EH (cell line): ENCODE measurements at places on chromosomes 2 and 18.

- DNase-seq = peak; percentile 64
Measured at GRCh38 chr2:120930864-120931263, 195.2 kb downstream of the GLI2 start.

GRCh38 chr2:142930835-142931398, 53.5 kb downstream of the KYNU start:
- DNase-seq = no peak

DNA sequence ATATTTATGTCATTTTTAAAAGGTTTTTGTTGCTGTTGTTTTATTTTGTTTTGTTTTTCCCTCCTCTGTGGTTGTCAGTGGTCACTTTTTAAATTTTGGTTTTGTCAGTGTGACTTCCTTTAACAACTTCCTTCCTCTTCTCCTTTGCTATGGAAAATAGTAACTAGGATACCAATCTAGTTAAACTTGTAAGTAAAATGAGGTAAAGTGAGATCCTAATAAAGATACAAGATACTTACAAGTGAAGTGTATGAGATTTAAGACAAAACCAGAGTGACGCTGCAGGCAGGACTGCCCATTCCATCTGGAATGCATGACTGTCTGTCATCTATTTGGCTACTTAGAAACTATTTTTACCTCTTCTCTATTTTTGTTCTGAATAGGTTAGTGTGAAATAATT, 30.6 kb upstream of the CREB1 start:
- peak; percentile 76 for DNase-seq

- no peak for DNase-seq
Measured at GRCh38 chr18:55433648-55434047, 154.3 kb downstream of the TCF4 start.

DNA sequence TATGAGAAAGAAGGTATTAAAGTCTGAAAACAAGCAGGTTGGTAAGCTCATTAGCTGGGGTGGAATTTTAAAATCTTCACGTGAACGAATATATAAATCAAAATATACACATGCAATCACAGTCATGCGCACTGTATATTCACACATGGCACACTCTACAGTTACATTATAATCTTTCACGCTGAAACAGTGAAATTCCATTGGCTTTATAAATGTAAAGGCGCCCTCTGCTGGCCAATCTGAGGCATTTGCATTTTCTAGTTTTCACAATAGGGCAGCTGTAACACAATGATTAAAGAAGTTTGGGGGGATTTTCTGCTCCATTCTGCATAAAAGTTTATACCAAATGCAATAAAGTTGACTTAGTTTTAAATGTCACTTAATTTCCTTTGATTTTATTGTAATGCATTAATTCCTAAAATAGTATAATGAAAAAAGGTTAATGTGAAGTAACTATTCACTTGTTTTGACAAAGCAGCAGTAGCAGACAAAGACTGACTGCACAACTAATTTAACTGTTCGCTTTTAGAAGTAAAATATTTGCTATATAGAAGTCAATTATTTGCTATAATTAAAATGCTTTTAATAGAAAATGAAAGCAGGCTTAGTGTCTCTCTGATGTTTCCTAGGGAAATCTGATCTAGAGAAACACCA, 17.2 kb downstream of the IFIH1 start:
- peak; percentile 75 for DNase-seq

GRCh38 chr2:180983468-180984242, 3.2 kb downstream of the UBE2E3 start:
- DNase-seq = peak; percentile 64

GRCh38 chr2:216210701-216211540, 101.8 kb downstream of the XRCC5 start:
- peak; percentile 54 for DNase-seq

GRCh38 chr2:142310530-142310929, 179.7 kb upstream of the LRP1B start:
- DNase-seq = no peak

DNA sequence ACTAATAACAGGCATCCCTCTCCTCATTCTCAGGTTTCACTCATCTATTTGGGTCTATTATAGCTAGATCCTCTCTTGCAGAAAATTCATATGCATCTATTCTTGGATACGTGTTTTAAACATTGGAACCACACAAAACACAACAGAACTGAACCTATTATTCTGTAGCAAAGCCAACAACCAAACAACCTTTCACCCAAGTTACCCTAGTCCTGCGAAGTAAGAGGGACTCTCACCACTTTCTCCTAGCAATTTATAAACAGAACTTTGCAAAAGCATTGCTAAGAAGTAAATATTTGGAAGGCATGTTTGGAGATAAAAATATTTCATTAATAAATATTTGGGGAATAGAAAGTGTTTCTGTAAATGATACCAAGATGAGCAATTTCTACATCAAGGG, 20.4 kb upstream of the SH3BP4 start:
- DNase-seq = no peak

GRCh38 chr2:196480653-196481323, 158.7 kb upstream of the CCDC150 start:
- peak; percentile 52 for DNase-seq

DNA sequence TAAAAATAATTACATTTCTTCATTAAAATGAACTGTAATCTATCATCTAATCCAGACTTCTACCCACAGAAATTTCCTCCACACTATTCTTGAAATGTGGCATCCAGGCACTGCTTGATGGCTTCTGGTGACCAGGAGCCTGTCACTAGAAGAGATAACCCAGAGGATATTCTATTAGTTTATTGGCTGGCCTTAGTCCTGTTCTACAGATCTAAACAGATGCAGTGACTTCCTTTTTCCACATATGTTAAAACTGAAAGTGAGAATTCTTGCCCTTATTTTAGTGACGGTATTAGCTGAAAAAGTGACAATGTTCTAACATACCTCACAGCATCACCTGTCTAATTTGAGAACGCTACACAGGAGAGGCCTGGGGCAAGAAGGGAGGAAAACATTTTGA, 775.4 kb downstream of the TSN start:
- DNase-seq = no peak

- DNase-seq = peak; percentile 99
Measured at GRCh38 chr18:49052891-49053644, 102.3 kb upstream of the SMAD7 start.

- peak; percentile 68 for DNase-seq
Measured at GRCh38 chr2:111702119-111702803, 181.7 kb downstream of the ANAPC1 start.

GRCh38 chr2:33350632-33351031, 125.8 kb upstream of the RASGRP3 start:
- no peak for DNase-seq

GRCh38 chr2:217848351-217848957, 154.3 kb downstream of the TNS1 start:
- DNase-seq = no peak

- no peak for DNase-seq
Measured at GRCh38 chr2:236856848-236857235, 228.8 kb upstream of the COPS8 start.

GRCh38 chr18:34358923-34359322, 134.2 kb upstream of the NOL4 start:
- DNase-seq = no peak

DNA sequence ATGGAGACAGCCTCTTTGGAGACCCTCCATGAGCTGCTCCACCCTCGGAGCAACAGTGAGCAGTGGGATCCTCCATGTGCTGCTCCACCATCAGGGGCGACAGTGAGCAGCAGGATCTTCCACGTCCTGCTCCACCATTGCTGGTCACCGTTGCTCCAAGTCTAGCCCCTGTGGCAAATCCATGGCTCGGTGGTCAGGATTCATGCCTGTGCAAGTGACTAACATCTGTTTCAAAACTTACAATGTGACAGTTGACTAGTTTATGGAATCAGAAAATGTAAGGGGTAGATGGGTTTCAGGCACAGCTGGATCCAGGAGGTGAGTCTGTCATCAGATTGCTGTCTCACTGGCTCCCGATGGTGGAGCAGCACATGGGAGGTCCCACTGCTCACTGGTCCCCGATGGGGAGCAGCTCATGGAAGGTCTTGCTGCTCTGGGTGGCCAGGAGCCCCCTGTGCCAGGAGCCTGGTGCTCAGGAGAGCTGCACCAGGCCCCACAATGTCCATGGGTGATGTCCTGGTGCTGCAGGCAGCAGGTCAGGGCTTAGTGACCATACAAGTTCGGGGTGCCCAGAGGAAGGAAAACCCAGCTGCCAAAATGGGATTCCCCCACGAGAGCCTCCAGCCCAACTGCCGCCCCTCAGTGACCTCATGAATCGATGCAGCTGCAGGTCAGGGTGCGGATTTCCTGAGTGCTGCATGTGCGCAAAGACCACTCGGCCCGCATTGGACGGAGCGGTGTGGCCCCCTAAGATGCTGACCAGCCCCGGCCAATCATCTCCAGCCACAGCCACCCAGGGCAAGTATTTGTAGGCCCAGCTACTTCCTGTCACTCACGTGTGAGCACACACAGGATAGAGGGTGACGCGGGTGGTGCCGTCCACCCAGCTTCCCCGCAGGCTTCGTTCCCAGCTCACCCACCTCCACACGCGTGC, 116.5 kb upstream of the OTOS start:
- DNase-seq = no peak

- DNase-seq = no peak
Measured at GRCh38 chr2:170368370-170368769, 190.4 kb downstream of the MYO3B start.

GRCh38 chr2:196389670-196390069, 218.3 kb upstream of the STK17B start:
- DNase-seq = peak; percentile 10

- peak; percentile 90 for DNase-seq
Measured at GRCh38 chr2:223093436-223094241, 41.6 kb downstream of the KCNE4 start.

GRCh38 chr2:170917957-170918356, 11.1 kb upstream of the GORASP2 start:
- no peak for DNase-seq

GRCh38 chr2:105791229-105791628, 46.5 kb downstream of the NCK2 start:
- no peak for DNase-seq

DNA sequence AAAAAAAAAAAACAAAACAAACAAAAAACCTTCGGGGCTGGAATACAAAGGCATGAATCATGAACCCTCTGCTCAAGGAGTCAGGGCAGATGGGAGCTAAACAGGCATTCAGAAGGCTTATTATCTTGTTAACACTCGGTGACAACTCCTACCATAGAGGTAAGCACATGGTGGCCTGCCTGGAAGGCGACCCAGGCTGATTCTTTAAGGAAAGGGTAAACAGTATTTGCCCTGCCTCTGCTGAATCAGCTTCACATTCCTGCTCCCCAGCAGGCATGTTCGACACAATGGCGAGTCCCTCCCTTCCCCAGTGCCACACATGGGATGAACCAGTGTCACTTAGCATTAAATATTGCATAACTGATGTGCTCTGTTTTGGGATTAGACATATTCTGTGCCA, 191.9 kb downstream of the ARL4C start:
- peak; percentile 46 for DNase-seq

DNA sequence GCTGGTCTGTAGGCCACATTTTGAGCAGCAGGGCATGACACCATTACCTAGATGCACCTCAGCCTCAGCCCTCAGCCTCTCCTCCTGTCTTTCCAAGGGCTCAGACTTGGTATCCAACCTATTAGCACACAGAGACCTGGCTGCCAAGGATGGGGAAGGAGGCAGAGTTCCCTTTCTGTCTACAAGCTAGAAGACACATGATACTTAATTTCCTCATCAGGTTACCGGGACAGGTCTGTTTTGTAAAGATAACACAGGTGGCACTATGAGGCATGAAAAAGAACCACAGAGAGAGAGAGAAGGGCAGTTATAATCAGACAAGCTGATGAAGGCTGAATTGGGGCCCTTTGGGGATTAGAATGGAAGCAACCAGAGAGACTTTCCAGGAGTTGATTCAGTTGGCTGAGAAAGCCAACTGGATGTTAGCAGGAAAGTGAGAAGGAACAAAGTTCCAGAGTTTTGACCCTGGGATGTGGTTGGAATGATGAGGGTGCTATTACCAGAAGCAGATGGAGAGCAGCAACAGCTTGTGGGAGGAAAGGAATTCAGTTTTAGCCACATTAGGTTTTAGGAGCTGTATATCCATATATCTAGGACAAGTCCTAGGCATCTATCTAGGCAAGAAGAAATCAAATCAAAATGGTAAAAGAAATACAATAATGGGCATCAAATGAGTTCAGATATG, 46.0 kb upstream of the RMND5A start:
- no peak for DNase-seq

GRCh38 chr2:62439425-62439824, 66.6 kb downstream of the TMEM17 start:
- DNase-seq = no peak

DNA sequence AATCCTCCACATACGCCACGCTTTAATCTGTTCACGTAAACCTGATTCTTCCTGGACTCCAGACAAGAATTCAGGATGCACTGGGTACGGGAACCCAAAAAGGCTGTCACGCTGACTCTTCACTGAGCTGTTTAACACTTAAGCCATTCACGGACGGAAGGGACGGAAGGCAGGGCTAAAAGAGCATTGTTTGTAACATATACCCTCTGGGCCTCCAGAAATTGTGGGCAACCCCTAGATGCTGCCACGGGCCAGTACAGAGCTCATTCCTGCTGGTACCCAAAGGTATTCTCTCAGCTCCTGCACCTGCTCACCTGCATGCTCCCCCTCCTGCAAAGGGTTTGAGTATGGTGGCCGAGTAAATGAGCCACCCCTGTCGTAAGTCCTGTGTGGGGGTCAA, 45.6 kb upstream of the RMP24 start:
- DNase-seq = no peak

DNA sequence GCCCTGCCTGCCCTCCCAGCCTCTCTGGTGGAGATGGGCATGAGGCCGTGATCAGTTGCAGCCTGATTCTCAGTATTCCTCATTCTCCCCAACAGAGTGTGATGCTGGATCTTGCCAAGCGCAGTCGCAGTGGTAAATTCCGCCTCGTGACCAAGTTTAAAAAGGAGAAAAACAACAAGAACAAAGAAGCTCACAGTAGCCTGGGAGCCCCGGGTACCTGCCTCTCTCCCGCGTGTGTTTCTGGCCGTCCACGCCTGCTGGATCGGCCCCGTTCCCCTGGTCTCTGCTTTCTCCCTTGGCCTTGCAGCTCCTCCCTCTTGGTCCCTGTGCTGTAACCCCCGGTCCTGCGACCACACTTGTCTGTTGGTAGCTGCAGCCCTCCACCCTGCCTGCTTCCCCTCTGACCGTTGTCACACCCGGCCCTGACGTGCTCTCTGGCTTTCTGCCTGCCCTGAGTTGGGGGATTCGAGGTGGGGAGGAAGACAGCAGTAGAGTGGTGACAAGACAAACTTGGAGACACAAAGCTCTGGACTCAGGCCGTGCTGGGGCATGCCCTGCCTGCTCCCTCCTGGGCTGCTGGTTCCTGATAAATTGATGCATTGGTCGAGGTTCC, 99.5 kb downstream of the USP40 start:
- no peak for DNase-seq

DNA sequence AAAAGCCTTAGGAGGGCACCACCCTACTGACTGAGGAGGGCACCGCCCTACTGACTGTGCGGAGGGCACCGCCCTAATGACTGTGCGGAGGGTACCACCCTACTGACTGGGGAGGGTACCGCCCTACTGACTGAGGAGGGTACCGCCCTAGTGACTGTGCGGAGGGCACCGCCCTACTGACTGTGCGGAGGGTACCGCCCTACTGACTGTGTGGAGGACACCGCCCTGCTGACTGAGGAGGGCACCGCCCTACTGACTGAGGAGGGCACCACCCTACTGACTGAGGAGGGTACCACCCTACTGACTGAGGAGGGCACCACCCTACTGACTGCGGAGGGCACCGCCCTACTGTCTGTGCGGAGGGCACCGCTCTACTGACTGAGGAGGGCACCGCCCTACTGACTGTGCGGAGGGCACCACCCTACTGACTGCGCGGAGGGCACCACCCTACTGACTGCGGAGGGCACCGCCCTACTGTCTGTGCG, 150.2 kb upstream of the NFATC1 start:
- DNase-seq = no peak
